ENCODE measurements at places on chromosomes 5 and 9.

GRCh38 chr9:108197899-108198298, 657.9 kb downstream of the ACTL7B start:
- DNase-seq = no peak

GRCh38 chr5:180553530-180553929, 37.8 kb downstream of the SCGB3A1 start:
- DNase-seq = no peak

DNA sequence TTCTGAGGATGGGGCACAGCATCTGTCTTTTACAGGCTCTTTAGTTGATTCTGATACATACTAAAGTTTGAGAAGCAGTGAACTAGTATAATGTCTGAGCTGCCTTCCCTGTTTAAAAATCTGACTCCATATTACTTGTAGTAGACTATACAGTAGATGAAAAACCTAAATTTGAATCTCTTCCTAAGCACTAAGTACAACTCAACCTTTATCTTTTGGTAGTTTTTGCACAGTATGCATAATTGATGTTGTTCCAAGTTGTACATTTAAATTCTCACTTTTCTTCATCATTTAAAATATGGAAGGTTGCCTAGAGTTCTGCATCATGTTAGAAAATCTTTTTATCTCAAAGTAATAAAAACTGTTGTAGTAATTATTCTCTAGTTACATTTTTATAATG, 98.6 kb upstream of the CKMT2 start:
- no peak for DNase-seq

- DNase-seq = no peak
Observed at GRCh38 chr9:127549218-127549617, 62.9 kb upstream of the STXBP1 start.

DNA sequence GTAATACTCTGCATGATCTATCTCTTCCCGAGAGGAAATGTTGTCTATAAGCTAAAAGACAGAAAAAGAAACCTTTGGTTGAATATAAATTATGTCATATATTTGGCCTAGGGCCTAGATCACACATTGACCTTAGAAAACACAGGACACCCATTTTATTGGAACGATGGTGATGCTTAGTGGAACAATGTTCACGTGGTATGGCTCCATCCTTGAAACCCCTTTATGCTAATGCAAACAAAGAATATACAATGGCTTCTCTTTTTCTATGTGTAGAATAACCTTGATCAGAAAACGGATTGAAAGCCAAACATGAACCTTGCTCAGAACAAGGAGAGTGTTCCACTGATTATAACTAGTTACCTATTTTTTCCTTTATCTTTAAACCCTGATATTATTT, 24.5 kb downstream of the MRPS27 start:
- DNase-seq = no peak

- no peak for DNase-seq
Observed at GRCh38 chr5:73179730-73180129, 6.7 kb downstream of the TMEM174 start.

DNA sequence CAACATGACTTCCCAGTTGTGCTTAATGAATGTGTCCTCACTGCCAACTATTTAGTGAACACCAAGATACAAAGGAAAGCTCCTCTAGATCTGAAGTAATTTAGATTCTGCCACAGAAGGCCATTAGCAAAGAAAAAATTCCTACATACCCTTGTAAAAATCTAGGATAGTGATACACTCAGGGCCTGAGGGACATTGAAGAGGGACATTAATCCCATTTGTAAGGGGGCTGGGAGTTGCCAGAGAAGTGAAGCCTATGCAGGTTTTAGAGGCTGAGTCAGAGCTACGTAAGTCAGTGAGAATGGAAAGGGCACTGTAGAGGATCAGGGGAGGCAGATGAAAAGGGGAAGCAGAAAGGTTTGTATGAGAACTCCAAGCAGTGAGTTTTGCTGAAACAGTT, 286.9 kb upstream of the TARS1 start:
- DNase-seq = no peak

- DNase-seq = no peak
Observed at GRCh38 chr9:95181226-95181818, 136.2 kb downstream of the FANCC start.

DNA sequence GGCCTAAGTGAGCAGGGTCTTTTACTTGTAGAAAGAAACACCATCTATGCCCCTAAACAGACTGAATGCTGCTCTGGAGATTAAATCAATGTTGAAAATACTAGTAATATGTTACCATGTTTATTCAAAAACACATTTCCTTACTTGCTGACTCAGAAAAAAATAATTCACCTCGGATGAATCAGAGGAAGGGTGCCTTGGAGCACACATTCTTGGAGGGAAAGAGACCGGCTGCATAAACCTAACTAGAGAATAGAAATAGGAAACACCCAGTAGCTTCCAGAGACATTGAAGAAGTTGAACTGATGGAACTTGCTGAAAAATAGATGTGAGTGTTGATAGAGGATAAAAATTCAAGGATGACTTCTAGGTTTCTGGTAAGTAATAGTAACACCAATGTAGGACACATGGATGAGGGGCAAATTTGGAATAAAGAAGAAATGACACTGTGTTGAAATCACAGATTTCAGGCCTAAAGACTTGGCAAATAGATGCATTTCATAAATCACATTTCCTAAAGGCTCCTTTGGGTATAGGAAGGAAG, 76.9 kb upstream of the MINAR2 start:
- DNase-seq = no peak
